ENCODE measurements at places on chromosomes 2 and 18.

DNA sequence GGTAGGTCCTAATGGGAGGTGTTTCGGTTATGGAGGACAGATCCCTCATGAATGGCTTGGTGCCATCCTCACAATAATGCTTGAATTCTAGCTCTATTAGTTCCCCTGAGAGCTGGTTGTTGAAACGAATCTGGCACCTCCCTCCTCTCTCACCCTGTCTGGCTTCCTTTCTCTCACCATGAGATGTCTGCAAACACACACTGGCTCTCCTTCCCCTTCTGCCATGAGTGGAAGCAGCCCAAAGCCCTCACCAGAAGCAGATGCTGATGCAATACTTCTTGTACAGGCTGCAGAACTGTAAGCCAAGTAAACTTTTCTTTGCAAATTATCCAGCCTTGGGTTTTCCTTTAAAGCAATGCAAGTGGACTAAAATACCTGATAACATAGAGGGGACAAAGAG lies 86.6 kb downstream of the RND3 start:
- no peak for DNase-seq

DNA sequence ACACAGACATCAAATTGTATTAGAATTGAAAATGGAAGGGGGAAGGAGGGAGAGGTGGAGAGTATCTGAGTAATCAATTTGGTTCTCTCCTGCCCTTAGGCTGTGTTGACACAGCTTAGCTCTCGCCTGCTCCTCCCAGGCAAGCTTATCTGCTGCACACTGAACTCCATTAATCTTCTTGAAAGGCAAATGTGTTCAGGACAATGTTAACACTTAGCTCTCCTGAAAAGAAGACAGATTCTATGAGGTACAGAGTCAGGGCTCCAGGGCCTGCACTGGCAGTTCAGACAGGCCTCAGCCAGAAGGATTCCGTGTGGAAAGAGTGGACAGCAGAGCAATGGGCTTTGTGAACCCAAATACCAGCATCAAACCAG lies 430.0 kb upstream of the TNP1 start:
- no peak for DNase-seq

- DNase-seq = no peak
Observed at GRCh38 chr2:218607436-218608115, at the start of gene PLCD4. Gene PLCD4, plus strand, starts transcription at chr2:218607899. Its CDS starts 7,841 bp downstream, at chr2:218615740.

DNA sequence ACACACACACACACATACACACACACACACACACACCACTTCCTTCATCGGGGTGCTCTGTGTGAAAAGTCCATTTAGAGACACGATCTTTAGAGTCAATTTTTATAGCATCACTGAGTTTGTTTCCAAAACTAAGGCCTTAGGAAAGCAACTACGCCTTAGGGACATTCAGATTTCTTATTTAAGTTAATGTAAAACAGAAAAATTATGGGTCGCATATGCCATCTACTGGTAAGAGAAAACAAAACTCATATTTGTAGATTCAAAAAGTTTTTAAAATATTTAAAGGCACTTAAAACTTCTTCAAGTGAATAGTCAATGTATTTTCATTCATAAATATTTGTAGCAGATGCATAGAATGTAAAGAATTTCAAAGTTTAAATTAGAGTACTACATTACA lies 166.2 kb downstream of the ATAD2B start:
- peak; percentile 28 for DNase-seq

DNA sequence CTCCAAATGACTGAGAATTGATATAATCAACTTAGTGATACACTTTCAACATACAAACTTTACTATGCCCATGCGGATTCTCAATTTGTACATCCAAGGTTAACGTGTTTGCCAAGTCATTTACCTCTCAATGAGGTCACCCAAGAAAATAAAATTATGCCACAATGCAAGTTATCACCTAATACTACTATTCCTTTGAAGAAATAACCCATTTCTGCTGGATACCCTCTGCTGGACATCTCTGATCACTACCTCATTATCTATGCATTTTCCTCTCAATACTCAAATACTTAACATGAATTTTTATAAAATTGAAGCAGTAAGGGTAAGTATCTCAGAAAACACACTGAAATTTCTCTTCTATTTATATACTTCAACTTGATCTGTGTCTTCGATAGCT lies 12.7 kb downstream of the HNRNPLL start:
- no peak for DNase-seq

DNA sequence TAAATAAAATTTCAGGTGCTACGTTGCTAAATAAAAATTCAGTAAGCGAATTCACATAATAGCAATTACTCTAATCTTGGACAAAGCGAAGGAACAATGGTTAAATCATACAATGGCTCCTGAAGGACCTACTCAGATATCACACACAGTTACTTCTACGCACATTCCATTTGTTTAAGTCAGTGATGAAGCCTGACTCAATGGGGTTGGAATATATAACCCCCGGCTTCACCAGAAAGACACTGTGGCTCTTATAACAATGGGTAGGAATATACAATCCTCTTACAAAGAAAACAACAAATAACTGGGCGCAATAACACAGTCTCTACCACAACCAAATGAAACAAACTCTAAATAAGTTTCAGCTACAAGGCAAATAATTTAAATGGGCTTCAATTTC lies 349.5 kb downstream of the IRS1 start:
- DNase-seq = no peak

DNA sequence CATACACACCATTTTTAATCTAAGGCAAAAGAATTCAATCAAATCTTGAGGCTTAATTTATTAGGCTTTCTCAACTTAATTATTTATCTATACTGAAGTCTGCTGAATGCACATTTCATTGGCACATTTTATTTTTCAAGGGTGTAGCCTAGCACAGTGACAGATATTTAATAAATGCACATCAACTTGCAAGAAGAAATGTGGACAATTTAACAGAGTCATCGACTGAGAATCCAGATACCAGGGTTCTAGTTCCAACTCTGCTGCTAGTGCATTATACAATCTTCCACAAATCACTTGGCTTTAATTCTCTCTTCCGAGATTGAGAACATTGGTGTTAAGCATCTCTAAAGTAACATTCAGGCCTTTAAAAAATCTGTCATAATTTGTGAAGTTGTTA lies 88.5 kb upstream of the RBBP8 start:
- no peak for DNase-seq

DNA sequence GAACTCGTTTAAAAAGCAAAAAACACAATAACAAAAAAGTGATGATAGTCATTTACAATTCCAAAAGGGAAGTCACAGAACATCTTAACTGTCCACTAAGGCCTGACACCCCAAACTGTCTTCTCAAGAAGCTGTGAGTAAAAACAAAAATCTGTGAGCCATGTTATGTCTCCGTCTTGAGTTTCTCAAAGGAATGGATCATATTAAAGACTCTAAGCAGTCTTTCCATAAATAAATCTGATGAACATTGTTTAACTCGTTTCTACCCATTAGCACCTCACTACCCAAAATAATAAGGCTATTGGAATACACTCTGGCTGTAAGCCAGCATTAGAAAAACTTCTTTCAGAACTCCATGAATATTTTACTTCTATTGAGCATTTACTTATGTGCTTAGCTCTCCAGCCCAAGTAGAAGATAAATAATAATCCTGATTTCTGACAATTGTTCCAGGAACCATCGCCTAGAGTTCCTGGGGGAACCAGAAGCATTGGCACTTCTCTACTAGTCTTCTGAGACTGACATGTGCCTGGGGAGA lies 396.0 kb downstream of the STK39 start:
- no peak for DNase-seq

DNA sequence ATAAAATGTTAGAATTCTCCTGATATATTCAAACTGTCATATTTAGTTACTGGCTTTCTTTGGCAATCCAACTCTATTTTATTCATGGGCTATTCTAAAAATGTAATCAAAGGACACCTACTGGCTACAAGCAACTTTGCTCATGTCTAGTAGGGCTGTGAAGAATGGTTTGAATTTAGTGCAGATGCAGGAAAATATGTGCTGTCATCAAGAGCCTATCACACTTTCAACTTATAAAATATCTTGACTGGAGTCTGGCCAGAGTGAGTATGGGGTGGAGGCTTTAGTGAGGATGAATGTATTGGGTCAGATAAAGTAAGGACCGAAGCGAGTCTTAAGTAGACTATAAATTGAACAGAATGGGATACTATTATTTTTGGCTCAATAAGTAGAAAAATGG lies 343.4 kb upstream of the SPRED2 start:
- no peak for DNase-seq

DNA sequence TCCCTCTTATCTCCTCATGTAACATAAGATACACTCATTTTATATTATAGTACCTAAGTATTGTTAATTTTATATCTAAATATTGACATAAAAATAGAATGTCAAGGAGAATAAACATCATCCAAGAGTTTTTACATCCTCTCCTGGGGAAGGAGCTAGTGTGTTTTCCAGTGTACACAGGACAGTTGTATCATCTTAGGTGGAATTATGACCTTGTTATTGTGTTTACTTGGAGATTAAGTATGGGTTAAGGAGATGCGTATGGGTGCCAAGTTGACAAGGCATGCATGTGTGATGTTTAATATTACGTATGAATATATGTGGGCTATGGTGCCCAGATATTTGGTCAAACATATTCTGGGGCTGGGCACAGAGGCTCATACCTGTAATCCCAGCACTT lies 11.2 kb upstream of the DDX1 start:
- DNase-seq = no peak

DNA sequence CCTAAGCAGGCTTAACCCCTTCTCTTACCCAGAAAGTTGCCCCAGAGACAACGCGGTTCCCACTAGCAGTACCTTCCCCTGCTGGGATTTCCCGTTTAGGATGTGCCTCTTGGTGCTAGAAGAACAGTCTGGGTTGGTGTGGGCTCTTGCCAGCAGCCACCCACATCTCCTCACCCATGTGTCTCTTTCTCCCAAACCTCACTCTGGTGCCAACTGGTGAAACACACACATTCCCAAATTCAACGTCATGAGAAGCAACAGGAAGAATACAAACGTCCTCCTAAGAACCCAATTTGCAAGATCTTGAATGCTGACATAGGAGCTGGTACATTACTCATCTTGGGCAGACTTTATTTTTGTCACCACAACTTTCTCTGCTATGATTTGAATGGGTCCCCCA lies 36.2 kb downstream of the DIPK1C start:
- DNase-seq = no peak

DNA sequence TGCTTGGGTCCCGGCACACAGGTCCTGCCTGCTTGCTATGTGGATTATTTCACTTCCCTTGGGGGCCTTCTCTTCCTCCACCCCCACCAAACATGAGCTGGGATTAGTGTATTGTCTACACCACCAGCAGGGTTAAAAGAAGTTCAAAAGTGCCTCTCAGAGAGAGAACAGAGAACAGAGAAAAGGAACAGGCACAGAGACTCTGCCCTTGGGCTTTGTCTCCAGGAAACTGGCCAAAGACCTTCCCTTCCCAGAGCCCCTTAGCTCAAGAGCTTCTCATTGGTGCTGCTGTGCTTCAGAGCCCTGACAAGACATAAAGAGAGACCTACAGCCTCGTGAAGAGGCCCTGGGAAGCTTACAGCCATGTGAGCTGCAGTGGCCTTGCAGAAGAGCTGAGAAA lies 7.1 kb upstream of the FIGLA start:
- DNase-seq = no peak

DNA sequence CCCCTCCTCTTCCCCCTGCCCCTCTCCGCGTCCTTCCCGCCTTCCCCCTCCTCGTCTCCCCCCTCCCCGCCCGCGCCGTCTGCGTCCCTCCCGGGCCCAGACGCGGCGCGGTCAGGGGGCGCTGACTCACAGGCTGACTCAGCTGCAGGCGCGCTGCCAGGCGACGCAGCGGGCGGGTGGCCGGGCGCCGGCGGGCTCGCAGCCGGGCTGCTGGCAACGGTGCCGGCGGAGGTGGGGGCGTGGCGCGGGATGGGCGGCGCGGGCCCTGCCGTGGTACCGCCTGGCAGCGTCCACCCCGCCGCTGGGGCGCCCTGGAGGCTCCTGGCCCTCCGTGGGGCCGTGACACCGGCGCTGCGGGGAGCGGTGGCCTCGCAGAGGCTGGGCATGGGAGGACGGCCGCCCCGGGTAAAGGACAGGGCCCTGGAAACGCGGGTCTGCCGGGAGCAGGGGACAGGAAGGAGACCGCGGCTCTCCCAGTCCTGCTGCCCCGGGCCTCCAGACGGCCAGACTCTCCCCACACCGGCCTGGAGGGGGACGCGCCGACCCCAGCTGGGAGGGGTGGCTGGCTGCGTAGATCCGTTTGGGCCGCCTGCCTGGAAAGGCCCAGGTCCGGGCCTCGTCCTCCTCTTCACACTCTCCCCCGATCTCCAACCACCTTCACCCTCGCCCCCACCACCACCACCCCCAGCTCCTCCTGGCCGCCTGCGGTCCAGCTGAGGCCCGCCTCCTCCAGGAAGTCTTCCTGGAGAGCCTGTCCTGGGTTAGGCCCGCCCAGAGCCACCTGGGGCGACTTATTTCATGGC lies 10.0 kb upstream of the PROC start:
- DNase-seq = peak; percentile 62

DNA sequence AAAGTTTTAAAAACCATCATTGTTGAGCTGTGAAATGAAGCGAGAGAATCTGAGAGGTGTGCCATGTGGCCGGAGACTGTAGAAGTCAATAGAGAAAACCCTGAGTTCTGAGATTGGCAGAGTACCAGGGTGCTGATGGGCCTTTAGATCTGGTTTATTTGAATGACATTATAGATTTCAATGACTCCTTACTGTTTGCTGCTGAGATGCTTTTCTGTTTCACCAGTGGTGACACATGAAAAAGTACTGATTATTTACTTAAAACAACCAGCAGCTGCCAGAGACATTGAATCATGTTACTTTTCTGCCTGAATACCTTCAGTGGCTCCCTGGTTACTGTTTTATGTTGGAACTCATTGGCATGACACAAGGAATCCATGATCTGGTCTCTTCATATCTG lies 602.7 kb upstream of the ZNF804A start:
- no peak for DNase-seq

GRCh38 chr2:142153601-142154000 lies 22.8 kb upstream of the LRP1B start:
- DNase-seq = no peak

DNA sequence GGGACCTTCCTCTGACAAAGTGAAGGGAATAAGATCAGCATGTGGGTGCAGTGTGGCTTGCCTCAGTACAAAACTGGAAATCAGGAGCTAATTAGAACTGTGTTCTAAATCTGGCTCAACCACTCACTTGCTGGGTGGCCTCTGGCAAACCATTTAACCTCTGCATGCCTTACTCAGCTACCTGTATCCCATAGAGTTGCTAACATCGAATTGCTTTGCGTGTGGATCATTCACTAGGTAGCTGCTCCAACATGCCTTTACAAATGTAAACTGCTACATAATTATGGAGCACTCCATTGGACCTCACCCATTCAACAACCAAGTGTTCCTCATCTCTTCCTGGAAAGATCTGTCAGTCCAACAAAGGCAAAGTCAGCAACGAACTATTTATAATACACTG lies 19.0 kb downstream of the PLEKHM3 start:
- no peak for DNase-seq

GRCh38 chr2:103789381-103790095 lies 1027.7 kb downstream of the TMEM182 start:
- DNase-seq = no peak

DNA sequence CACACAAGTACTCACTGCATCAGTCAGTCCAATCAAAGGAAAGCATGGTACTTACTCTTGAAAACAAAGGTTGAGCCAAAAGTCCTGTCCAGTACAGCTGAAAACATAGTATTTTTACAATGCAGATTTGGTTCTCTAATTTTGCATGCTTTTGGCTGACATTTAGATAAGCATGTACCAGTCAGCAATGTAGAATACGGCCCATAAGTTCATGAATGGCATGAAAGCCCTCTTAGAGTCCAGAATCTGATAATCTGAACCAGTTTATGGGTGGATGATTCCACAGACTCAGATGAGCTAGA lies 90.2 kb downstream of the CCBE1 start:
- no peak for DNase-seq

All from Jurkat, Clone E6-1 (cell line).